ENCODE measurements at places on chromosomes 1 and 21.

DNA sequence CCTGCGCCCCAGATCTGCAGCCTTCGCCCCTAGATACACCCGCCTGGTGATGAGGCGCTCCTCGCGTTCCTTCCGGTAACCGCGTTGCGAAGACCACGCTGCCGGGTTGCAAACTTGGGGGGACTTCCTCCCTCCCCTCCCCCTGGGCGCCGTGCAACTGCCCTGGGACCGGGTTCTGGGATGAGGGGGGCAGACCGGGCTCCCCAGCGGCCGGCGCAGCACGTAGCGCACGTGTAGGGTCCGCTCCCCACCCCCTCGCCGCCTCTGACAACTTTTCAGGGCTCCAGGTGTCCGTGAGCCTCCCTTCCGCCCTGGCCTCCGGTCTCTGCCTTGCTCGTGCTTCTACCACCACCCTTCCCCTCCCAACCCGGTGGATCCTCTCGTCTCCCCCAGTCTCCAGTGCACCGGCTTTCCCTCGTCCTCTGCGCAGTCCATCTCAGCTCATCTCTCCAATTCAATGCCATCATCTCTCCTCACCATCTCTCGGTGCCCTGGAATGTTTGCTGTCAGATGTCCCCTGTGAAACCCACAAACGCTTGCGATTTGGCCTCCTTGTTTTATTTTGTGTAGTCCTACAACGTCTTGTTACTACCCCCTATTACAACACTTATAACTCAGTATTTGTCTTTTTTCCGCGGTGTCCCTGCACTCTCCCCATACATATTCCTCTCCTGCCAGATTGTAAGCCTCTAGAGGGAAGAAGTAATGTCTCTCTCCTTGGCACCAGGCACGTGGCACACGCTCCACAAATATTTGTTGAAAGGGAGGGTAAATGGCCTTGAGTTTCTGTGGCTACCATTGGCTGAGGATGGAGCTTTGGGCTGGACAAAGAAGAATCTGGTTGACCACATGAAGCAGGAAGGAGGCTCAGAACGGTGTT is 782 bp downstream of the PCAT6 start:
- peak; percentile 44 for DNase-seq

DNA sequence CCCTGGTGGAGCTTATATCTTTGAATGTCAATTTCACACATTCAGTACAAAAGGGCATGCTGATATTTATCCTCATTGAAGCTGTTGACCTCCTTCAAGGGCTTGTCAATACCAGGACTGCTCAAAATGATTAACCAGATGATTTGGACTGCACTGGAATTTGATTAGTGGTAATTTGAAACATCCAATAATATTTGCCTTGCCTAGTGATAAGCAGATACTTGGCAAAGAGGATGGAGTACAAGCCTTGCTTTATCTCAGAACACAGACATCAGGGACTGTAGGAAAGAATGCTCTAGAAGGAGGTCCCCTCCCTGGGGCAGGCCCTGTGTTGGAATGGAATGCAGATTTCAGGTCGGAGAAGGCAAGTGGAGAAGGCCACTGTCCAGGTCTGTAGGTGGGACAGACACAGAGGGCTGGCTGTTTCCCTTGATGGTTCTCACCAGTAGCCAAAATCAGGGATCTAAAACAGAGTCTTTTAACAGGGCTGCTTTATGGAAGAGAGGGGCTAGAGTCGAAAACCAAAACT is 64.8 kb upstream of the ZNF648 start:
- no peak for DNase-seq

GRCh38 chr21:15437883-15438282 is 291.9 kb upstream of the USP25 start:
- no peak for DNase-seq

DNA sequence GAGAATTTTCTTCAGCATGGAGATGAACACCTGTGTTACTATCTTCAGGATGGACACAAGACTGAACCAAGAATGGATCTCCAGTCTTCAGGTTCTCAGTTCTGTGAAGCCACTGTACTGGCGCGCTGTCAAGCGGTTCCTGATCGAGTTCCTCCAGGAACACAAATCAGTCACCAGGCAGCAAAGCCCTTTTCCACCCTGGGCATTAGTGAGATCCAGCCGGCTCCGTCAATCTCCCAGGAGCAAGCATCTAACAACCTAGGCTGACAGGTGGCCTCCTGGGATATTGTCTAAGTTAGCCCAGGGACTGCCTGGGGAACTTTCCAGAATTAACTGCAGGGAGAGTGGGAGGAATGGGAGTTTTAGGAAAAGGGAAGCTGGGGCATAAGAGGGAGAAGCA is 9.7 kb upstream of the IGFN1 start:
- DNase-seq: no peak

DNA sequence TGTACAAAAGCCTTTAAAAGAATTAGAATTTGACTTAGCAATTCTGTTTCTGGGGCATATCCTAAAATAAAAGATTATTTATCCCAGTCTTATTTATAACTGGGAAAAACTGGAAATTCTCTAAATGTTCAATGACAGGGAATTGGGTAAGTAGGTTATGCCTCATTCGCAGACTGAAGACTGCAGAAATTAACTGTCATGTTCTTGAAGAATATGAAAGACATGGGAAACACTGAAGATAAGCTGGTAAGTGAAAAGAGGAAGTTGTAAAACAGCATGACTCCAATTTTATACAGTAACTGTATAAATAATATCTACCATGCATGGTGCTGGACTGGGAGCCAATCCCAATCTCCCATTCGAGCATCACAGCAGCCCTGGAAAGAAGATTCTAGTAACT is 50.6 kb upstream of the SLC2A1 start:
- no peak for DNase-seq

GRCh38 chr1:151858886-151859665 is 5.6 kb upstream of the THEM5 start:
- peak; percentile 38 for DNase-seq

DNA sequence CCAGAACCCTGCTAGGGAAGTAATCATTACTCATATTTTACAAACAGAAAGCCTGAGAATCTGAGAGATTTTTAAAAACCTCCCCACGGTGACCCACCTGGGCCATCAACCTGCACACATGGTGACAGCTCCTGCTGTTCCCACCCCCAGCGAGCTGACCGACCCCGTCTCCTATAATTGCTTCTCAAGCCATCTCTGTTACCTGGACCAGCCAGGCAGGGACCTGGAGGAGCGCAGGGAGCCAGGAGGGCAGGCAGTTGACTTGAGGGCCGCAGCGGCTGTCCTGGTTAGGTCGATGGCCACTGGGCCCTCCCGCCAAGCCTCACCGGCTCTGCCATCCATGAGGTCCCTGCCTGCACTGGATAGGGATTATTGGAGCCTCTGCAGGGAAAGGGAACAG is 7.7 kb downstream of the TFF2 start:
- DNase-seq: no peak

DNA sequence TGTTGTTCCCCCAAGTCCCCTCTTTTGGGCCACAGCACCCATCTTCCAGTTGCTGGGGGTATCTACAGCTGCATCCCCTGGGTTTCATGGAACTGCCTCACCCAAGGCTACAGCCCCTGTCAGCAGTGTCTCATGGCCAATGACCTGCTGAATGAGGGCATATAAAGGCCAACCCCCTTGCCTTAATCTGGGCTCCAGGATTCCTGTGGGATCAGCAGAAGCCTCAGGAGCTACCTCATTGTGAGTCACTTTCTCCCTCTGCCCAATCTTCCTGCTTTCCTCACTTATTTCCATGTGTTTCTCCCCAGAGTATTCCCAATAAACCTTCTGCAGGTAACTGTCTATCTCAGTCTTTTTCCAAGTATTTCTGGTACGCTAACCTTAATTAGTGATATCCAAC is 37.3 kb upstream of the SYT14 start:
- DNase-seq: peak; percentile 78

GRCh38 chr1:30414086-30414850 is 309.1 kb downstream of the MATN1 start:
- DNase-seq: no peak

- no peak for DNase-seq
Observed at GRCh38 chr21:45892156-45892915, 89.2 kb upstream of the COL6A1 start.

- no peak for DNase-seq
Observed at GRCh38 chr1:230139315-230139714, 72.3 kb downstream of the GALNT2 start.

DNA sequence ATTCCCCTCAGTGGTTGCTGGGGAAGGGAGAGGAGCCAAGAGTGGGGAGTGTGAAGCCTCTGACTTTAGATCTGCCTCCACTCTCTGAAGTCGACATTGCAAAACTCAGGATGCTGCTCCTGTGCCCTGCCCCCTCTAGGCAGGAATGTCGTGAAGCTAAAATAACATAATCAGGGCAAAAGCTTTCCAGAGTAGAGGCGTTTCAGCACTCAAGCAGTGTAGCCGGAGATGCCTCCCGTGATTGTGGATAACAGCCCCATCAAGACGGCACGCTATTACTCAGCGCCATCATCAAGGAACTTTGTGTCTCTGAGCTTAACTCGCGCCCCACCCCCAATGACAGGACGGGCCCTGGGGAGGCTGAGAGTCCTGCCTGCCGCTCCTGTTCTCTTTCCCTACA is 60.0 kb downstream of the FBXO2 start:
- peak; percentile 28 for DNase-seq

DNA sequence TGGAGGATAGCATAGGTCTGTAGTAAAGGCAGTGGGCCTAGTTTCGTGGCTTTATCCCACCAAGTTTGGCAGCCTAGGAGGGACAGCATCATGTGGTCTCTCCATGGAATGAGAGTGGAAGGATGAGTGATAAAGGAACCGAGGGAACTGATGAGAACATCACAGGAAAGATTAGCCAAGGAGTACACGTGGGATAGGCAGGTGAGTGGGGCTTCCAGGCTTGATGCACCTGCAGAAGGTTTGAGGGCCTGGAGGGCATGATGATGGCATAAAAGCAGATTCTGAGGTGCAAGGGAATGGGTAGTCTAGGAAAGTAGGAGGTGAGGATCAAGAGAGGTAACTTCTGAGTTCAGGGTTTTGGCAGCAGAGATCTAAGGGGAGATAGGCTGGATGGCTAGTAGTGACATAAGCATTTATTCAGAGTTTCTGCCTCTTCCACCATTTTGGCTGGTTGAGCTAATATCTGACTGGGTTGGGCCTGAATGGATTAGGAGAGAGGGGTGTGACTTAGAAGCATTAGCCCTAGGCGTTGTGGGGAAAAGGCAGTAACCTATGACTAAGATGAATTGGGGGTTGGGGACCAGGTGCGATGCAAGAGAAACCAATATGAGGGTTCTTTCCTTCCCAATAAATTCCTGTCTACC is 9.1 kb downstream of the PTGFRN start:
- DNase-seq: peak; percentile 95

GRCh38 chr1:180505732-180506335 is 3.5 kb upstream of the ACBD6 start:
- peak; percentile 65 for DNase-seq

- no peak for DNase-seq
Observed at GRCh38 chr1:3910049-3910731, 10.1 kb upstream of the C1orf174 start.

DNA sequence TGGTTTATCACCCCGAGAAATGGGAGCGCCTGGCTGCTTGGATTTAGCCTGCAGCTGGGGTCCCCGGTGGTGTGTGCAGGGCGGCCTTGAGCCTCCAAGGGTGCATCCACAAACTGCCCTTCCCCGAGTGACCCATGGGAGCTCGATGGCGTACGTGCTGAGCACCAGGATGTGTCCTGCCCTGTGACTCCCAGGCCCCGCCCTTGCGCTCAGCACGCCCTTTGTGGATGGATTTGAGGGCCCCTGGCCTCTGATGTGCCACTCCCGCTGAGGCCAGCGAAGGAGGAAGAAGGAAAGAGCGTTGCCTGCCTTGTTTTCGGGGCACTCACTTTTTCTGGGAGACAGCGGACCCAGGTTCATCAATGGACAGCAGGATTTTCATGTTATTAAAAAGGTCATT is 1.7 kb upstream of the TFF3 start:
- DNase-seq: no peak

GRCh38 chr21:44487831-44488230 is 32.5 kb downstream of the LRRC3 start:
- DNase-seq: no peak

DNA sequence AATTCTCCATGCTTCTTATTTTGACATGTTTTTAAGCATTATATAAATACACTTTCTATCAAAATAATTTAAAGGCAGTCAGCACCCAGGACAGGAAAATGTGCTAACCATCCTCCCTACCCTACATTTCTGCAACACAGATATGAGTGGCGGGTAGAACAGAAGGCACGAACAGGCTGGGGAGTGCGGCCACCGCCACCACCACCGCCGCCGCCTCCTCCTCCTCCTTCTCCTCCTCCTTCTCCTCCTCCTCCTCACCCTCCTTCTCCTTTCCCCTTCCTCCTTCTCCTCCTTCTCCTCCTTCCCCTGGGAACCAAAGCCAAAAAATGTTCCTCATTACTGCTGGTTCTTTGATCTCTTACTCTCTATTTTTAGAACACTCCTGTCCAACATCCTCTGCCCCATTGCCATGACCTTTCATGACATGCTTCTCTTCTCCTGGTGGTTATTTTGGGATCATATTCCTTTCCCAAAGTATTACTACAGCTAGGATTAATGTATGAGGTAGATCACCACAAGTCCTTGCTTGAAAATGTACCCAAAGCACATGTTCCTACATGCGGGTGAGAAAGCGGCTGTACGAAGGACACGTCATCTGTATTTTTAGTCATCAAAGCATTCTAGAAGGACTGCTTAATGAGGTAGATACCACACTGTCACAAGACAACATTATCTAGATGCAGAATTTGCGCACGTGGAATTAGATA is 24.5 kb upstream of the CCN1 start:
- DNase-seq: peak; percentile 98

- DNase-seq: no peak
Observed at GRCh38 chr1:204695692-204696091, 10.2 kb upstream of the LRRN2 start.

DNA sequence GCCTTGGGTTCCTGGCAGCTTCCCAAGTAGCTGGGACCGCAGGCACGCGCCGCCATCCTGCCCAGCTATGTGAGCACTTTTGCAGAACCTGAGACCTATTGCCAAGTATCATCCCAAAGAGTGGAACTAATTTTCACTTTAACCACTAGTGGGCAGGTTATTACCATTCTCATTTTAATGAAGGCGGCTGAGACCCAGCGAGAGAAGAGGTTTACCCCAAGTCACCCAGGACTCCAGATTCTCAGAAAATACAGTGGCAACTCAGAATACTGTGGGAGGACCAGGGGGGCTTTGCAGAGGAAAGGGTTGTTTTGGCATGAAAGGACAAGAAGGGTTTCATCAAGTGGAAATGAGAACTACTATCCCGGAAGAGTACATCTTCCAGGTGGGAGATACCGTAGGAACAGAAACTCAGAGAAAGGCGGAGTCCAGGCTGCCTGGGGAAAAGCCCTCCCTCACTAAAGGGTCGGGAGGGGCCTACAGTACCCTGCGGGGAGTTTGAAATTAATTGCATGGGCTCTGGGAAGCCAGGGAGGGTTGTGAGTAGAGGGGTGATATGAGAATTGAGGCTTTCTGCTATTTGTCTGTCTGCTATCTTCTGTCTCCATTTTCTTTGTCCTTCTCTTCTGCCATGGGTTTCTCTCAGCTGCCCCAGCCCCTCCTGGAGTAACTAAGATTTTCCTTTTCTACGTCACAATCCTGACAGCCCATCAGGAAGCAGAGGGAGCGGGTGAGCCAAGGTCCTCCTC is 7.2 kb upstream of the SEMA4A start:
- DNase-seq: peak; percentile 93

GRCh38 chr1:220878191-220879075 is 810 bp upstream of the HLX start:
- DNase-seq: no peak
